Caco-2 (cell line): ENCODE measurements at places on chromosomes 3 and 15. TPM values are rescaled to one million over a fixed set of nuclear protein-coding genes. Genes with fewer than 3 reads are reported as not detected.

- no peaks in the 10 kb centered on the region for H3K4me1 ChIP-seq
- no peak overlapping the region for H3K4me3 ChIP-seq
- no peak for DNase-seq
- no peaks in the 10 kb centered on the region for H3K27me3 ChIP-seq
Observed at GRCh38 chr3:134590766-134591165, 60.1 kb downstream of the KY start.

GRCh38 chr3:147688868-147689267 lies 279.7 kb downstream of the ZIC1 start:
- no peaks in the 10 kb centered on the region for H3K4me1 ChIP-seq
- H3K27me3 ChIP-seq = no peaks in the 10 kb centered on the region

GRCh38 chr3:99656624-99657023 lies 18.2 kb downstream of the COL8A1 start:
- H3K4me1 ChIP-seq = peaks cover 1% of the 10 kb centered on the region; the same call in 1 of the 2 replicates
- H3K4me3 ChIP-seq = no peak overlapping the region
- H3K27ac ChIP-seq = no peak overlapping the region
- H3K27me3 ChIP-seq = no peaks in the 10 kb centered on the region
- DNase-seq = no peak
- no peaks in the 10 kb centered on the region for H3K36me3 ChIP-seq

DNA sequence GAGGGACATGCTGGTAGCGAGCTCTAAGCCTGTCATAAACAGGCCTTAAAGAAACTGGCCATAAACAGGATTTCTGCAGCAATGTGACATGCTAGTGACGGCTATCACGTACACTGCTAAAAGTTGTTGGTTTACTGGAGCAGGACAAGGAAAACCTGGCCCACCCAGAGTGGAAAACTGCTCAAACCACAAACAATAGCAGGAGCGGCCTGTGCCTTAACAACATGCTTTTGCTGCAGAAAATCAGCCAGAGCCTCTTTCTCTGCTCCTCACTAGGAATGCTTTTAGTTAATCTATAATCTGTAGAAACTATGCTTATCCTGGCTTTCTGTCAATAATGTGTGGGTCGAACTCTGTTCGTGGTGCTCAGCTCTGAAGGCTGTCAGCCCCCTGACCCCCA lies 202.9 kb upstream of the UBE3A start:
- no peak for DNase-seq
- no peak overlapping the region for H3K4me3 ChIP-seq
- H3K27ac ChIP-seq = peak overlapping the region; percentile 22

GRCh38 chr3:78857494-78858111 lies 910.2 kb downstream of the ROBO1 start:
- H3K27ac ChIP-seq = no peak overlapping the region
- DNase-seq = peak; percentile 11
- H3K36me3 ChIP-seq = no peaks in the 10 kb centered on the region
- no peaks in the 10 kb centered on the region for H3K4me1 ChIP-seq

GRCh38 chr15:67109141-67110034 lies 44.0 kb downstream of the SMAD3 start:
- no peak for DNase-seq
- no peaks in the 10 kb centered on the region for H3K36me3 ChIP-seq
- no peaks in the 10 kb centered on the region for H3K27me3 ChIP-seq
- H3K4me1 ChIP-seq = peaks cover 48% of the 10 kb centered on the region
- H3K4me3 ChIP-seq = no peak overlapping the region

- H3K27me3 ChIP-seq = no peaks in the 10 kb centered on the region
- no peaks in the 10 kb centered on the region for H3K4me1 ChIP-seq
- no peak overlapping the region for H3K4me3 ChIP-seq
- no peak overlapping the region for H3K27ac ChIP-seq
Observed at GRCh38 chr3:23999012-23999641, 54.0 kb downstream of the NR1D2 start.

- no peaks in the 10 kb centered on the region for H3K27me3 ChIP-seq
- H3K36me3 ChIP-seq = no peaks in the 10 kb centered on the region
- DNase-seq = peak; percentile 51
- no peak overlapping the region for H3K4me3 ChIP-seq
- H3K27ac ChIP-seq = no peak overlapping the region
Observed at GRCh38 chr3:141452045-141452444, 34.8 kb upstream of the RASA2 start.

DNA sequence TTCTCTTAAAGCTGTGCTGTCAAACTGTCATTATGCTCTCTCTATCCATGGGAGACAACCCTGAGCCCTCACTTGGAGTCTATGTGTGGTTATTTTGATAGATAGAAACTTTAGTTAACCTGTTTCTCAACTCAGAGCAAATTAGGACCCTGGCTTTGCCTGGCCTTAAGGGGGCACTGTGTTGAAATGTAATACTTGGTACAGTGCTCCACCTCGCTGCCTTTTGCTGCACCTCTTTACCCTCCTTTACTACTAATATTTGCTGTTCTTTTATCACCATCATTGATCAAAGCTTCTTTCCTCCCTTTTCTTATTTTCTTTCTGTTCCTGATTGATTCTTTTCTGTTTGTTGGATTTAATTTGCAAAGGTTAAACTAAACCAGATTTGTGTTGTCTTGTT lies 34.3 kb downstream of the STT3B start:
- H3K27ac ChIP-seq = no peak overlapping the region
- no peaks in the 10 kb centered on the region for H3K27me3 ChIP-seq
- H3K4me1 ChIP-seq = peaks cover 27% of the 10 kb centered on the region
- no peak overlapping the region for H3K4me3 ChIP-seq

- no peaks in the 10 kb centered on the region for H3K4me1 ChIP-seq
- no peaks in the 10 kb centered on the region for H3K36me3 ChIP-seq
- no peak for DNase-seq
Observed at GRCh38 chr3:184685646-184686045, 26.2 kb downstream of the MAGEF1 start.

GRCh38 chr3:167729591-167729990 lies 5.1 kb downstream of the PDCD10 start:
- H3K27me3 ChIP-seq = no peaks in the 10 kb centered on the region
- no peaks in the 10 kb centered on the region for H3K36me3 ChIP-seq
- H3K27ac ChIP-seq = no peak overlapping the region
- H3K4me1 ChIP-seq = peaks cover 23% of the 10 kb centered on the region

The MESP1 gene
- 1.00 and 2.2 TPM in 2 replicates for total RNA-seq

The DAPK2 gene
- 1.4 and 2.2 TPM in 2 replicates for total RNA-seq

The SMCO1 gene
- total RNA-seq = not detected in 2 replicates

The ZNF710 gene
- 16.5 and 21.4 TPM in 2 replicates for total RNA-seq

The APOD gene
- 62.0 and 101 TPM in 2 replicates for total RNA-seq

The ATP13A5 gene
- total RNA-seq = not detected in 2 replicates

The PRR20G gene
- total RNA-seq = not detected in 2 replicates

The GP9 gene
- total RNA-seq = not detected in 2 replicates
